Neural crest cell (in vitro differentiated cells): ENCODE measurements at places on chromosomes 3 and 15.

DNA sequence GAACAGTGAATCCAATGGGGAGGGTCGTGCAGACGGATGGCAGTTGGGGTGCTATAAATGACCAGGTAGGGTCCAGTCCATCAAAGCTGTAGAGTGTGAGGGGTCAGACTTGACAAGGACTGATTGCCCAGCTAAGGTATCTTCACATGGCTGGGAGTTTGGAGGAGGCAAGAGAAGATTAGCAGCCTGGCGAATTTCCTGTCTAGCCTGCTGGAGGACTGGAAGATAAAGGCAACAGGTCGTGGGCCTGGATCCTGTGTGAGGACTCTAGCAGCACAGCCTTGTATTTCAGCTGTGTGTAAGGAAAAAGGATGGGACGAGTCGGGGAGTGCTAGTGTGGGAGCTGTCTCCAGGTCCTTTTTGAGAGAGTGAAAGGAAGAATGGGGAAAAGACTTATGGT lies 17.6 kb downstream of the CCR5AS start:
- no peaks in the 10 kb centered on the region for H3K36me3 ChIP-seq
- no peak overlapping the region for H3K4me3 ChIP-seq
- peaks cover 4% of the 10 kb centered on the region for H3K4me1 ChIP-seq
- no peak for DNase-seq

DNA sequence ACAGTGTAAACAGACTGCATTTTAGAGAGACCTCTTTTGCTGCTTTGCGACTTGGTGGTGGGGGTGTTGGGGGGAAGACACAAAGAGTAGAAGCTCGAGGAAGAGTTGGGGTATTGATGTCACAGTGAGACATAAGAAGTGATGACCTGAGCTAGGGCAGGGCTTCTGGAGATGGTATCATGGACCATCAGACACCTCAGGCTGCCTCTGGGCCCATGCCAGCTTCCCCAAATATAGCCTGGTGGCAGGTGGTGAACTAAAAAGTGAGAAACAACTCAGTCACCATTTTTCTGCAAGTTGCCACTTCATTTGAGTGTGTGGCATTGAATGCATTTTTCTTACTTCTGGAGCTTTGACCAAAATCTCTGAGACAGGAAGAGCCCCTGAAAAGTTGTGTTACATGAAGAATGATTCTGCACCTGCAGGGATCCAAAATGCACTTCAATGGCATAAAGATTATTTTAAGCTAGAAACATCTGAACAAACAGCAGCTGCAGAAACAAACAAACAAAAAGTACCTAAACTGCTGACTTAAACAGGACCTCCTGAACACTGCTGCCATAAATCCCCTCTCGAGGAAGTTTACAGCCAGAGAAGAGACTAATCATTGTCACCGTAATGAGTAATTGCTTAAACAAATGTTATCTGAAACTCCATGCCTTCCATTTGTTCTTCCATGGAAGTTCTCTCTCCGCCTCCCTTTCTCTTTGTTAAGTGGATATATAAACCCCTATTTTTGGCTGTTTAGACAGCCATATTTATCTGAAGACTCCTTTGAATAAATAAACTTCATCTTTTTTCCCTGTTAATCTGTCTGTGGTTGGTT lies 15.2 kb upstream of the XIRP1 start:
- H3K27ac ChIP-seq = peak overlapping the region; percentile 79
- H3K4me1 ChIP-seq = peaks cover 12% of the 10 kb centered on the region
- H3K27me3 ChIP-seq = peaks cover 10% of the 10 kb centered on the region
- no peaks in the 10 kb centered on the region for H3K36me3 ChIP-seq
- no peak overlapping the region for H3K4me3 ChIP-seq

DNA sequence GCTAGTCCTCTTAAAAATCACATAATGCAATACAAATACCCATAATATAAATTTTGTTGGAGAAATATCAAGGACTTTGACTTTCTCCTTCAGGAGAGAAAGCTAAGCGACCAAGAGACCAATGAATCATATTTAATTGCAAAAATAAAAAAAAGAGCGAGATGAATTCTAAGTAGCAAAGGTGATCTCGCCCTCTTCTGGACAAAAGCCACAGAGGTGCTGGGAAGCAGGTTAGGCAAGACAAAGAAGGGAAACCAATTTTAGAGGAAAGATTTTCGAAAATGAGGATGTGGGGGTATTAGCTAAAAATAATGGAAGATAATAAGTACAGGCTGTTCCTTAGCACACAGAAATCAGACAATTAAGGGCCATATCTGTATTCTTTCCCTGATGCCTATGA lies 111.4 kb upstream of the PLAAT1 start:
- H3K36me3 ChIP-seq = no peaks in the 10 kb centered on the region
- no peak for DNase-seq
- H3K27me3 ChIP-seq = peaks cover 13% of the 10 kb centered on the region

DNA sequence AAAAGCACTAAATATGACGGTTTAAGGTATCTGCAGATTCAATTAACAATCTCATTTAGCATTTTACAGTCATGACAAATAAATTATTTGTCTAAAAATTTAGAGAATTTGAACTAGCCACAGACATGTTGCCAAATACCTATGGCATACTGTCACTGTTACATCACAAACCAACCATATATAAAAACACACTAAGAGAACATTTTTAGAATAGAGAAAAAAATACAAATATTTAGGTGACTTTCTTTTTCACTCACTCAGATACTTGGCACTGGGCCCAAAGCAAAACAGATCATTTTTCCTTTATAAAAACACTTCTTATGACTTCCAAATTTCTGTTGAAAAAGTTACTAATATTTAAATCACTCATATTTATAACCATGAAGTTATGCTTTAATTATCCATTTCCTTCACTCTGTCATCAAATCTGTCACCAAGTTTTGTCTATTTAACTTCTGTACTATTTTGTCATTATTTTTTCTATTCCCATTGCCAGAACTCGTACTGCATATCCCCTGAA lies 644.7 kb downstream of the OTOL1 start:
- no peak overlapping the region for H3K4me3 ChIP-seq
- no peaks in the 10 kb centered on the region for H3K27me3 ChIP-seq

DNA sequence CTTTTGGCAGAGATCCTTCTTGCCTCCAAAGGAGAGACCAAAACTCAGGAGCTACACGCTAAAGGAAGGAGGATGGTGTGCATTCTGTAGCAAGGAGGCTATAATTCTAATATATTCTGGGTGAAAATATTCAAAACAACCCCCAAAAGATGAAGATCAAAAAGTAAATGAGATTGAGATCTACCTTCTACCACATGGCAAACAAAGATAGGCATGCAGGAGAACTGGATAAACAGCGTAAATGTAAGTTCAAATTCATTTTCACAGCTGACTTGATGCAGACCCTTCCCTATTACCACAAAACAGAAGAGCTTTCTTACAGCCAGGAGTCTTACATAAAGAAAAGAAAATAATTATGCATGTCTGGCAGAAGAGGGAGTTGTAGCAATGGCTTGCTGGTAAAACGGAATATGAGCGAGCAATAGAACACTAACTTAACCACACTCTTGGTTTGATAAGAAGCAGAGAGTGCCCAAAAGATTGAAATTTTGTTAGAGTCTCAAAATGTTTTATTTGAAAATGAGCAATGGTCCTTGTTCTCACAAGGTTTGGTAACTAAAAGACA lies 272.7 kb downstream of the MECOM start:
- no peak for DNase-seq
- no peaks in the 10 kb centered on the region for H3K36me3 ChIP-seq
- H3K27me3 ChIP-seq = no peaks in the 10 kb centered on the region
- H3K4me3 ChIP-seq = no peak overlapping the region
- H3K4me1 ChIP-seq = peaks cover 6% of the 10 kb centered on the region

DNA sequence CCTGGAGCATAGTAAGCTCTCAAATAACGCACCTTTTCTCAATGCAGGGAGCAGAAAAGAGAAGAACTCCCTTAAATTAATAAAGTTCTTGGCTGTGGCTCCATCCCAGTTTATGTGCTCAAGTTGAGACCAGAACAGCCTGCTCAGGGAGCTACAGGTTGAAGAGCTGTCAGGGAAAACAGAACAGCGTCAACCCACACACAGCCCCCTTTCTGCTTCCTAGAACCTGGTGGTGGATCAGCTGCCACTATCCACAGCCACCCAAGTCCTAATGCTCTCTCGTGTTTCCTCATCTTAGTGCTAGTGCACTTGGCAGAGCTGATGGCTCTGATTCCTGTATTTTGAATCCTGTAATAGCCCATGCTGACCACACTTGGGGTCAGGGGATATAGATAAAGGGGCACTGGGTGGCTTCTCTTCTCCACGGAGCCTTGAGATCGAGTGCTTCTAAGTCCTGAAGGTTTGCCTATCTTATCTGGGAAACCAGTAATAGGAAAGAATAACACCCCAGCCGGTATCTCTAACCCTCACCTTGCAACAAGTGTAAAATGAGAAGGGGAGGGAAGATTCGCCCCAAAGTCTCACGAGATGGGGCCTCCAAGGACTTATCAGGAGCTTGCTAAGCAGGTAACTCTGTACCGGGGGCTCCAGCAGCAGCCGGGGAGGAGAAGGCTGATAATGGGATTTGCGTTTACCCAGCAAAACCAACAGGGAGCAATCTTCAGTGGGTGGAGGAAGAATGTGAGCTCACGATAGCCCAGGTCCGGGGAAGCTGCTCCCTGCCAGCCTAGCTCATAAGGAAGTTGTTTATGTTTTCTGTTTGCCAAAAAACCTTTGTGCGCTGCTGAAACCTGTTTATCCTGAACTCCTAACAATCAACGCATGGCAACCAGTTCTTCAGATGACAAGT lies 136.2 kb upstream of the ICE2 start:
- H3K36me3 ChIP-seq = no peaks in the 10 kb centered on the region
- no peak overlapping the region for H3K27ac ChIP-seq
- no peak overlapping the region for H3K4me3 ChIP-seq
- DNase-seq = no peak

DNA sequence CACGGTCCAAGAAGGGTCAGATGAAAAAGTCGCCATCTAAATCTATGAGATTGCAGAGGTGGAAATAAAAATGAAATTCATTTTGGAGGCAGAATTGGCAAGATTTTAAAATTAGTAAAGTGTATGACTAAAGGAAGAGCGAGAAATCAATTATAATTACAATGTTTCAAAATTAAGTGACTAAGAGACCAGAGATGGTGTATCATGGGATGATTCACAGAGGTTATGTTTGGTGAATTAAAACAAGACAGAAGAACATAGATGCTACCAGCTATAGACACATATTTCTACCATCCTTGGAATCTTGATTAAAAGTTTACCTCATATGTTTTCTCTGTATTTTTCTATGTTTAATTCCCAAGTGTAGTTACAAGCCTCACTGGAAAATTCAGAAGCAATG lies 308.9 kb upstream of the DNAJC19 start:
- H3K27ac ChIP-seq = no peak overlapping the region
- H3K36me3 ChIP-seq = no peaks in the 10 kb centered on the region
- no peaks in the 10 kb centered on the region for H3K27me3 ChIP-seq
- no peak for DNase-seq

GRCh38 chr3:172749230-172749965 lies 1.1 kb upstream of the ECT2 start:
- peaks cover 30% of the 10 kb centered on the region for H3K4me1 ChIP-seq
- H3K27ac ChIP-seq = no peak overlapping the region
- peak overlapping the region; percentile 96 for H3K4me3 ChIP-seq
- H3K27me3 ChIP-seq = peaks cover 9% of the 10 kb centered on the region
- DNase-seq = no peak
- H3K36me3 ChIP-seq = peaks cover 9% of the 10 kb centered on the region

DNA sequence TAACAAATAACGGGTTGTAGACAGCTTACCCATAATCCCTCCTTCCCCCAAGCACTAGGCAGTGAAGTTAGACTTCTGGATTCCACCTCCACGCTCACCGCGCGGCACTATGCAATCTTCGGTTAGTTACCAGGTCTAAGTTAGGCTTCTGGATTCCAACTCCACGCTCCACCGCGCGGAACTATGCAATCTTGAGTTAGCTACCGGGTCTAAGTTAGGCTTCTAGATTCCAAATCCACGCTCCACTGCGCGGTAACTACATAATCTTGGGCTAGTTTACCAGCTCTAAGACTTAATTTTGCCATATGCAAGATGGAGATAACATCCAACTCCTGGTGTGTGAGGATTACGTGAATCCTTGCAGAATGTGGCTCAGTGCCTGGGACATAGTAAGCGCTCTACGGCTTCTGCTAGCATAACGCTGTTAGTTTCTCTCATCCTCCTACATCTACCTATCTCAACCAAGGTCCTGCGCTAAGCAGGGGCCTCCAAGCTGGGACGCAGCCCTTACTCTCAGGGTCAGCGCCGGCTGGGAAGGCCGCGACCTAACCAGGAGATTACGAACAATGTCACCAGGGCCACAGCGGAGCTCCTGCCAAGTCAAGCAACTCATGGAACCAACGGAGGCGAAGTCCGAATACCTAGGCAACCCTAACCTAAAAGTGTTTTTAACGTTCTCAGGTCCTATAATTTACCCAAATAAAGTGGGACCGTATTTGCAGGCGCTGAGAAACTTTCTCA lies 497 bp upstream of the RPLP1 start:
- H3K4me3 ChIP-seq = peak overlapping the region; percentile 97
- no peak for DNase-seq
- peaks cover 40% of the 10 kb centered on the region for H3K4me1 ChIP-seq
- H3K27me3 ChIP-seq = peaks cover 2% of the 10 kb centered on the region

GRCh38 chr15:85313339-85313738 lies 67.1 kb upstream of the AKAP13 start:
- H3K4me3 ChIP-seq = no peak overlapping the region
- no peak for DNase-seq
- H3K36me3 ChIP-seq = no peaks in the 10 kb centered on the region
- H3K27ac ChIP-seq = no peak overlapping the region
- H3K27me3 ChIP-seq = no peaks in the 10 kb centered on the region

DNA sequence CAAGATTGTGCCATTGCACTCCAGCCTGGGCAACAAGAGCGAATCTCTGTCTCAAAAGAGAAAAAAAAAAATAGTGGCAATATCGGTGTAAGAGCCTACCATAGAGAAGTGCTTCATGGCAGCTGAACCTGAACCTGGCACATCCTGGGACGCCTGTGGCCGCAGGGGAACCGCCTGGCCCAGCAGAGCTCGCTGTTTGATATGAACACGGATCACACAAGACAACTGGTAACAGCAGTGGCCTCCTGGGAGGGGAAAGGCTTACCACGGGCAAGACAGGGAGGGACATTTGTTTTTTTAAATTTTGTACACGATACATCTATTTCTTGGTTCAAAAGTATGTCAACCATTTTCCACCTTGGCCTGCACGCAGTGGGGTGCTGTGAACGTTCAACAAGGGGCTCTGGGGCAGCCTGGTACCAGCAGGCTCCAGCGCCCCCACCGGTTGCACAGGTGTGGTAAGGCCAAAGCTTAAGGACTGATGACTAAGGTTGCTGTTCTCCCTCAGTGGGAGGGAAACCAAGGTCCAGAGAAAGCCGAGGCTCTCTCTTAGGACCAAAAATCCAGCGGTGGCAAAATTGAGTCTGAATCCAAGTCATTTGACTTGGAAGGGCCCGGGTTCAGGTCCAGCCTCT lies 21.7 kb upstream of the EPHB3 start:
- no peak overlapping the region for H3K27ac ChIP-seq
- DNase-seq = no peak
- H3K27me3 ChIP-seq = peaks cover 86% of the 10 kb centered on the region
- H3K4me1 ChIP-seq = peaks cover 12% of the 10 kb centered on the region
- H3K36me3 ChIP-seq = no peaks in the 10 kb centered on the region

- DNase-seq = no peak
- peak overlapping the region; percentile 52 for H3K4me3 ChIP-seq
- H3K27ac ChIP-seq = no peak overlapping the region
- H3K4me1 ChIP-seq = peaks cover 43% of the 10 kb centered on the region
Measured at GRCh38 chr15:28881170-28881569, 4.6 kb upstream of the APBA2 start.
